ENCODE measurements at places on chromosomes 1 and 21.
A peak's percentile ranks its signal among the peaks of the same experiment; 100 is the strongest.

DNA sequence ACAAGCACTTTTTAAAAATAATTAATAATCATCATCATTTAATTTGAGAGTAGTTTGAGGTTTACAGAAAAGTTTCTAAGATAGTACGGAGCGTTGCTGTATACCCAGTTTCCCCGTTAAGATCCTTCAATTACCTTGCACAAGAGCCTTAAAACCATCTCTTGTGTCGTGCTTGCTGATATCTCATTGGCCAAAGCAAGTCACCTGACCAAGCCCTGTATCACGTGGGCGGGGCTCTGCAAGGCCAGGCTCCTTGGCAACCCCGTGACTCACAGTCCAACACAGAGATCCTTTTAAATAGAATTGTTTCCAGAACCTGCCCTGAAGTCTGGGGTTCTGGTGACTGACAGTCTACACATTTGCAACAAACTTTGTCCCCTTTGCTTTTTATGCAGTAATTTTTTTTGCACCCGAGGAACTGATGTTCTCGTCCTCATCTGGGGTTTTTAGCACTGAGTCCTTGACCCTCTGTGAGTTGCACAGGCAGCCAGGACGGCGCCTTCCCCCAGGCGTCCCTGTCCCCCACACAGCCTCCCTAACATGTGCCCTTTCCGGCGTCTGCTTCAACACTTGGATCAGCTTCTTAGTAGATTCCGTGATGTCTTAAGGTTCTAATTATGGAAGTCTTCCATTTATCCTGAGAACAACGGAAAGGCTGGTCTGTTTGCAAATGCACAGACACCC, 183.3 kb upstream of the TMEM51 start:
- DNase-seq: peak; percentile 54

GRCh38 chr1:169089776-169090175, 16.7 kb upstream of the ATP1B1 start:
- no peak for DNase-seq

GRCh38 chr1:206925106-206925736, 3.5 kb upstream of the FCMR start:
- DNase-seq: peak; percentile 64

GRCh38 chr1:26618561-26618960, 77.3 kb upstream of the ARID1A start:
- no peak for DNase-seq

DNA sequence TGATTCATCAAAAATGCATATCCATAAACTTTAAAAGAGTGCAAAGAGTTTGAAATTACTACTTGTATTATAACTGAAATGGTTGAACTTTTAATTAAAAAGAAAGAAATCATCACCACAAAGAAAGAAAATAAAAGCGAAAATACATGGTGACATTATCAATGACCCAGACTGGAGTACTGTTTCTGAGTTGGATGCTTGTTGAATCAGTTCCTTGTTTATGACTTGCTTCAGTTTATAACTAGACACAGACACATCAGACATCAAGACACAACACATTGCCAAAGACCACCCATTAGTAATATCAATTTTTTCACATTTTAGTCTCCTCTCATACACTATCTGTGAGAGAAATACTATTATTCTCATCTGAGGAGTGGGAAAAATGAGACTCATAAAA, 293.0 kb downstream of the MRPL39 start:
- DNase-seq: no peak

DNA sequence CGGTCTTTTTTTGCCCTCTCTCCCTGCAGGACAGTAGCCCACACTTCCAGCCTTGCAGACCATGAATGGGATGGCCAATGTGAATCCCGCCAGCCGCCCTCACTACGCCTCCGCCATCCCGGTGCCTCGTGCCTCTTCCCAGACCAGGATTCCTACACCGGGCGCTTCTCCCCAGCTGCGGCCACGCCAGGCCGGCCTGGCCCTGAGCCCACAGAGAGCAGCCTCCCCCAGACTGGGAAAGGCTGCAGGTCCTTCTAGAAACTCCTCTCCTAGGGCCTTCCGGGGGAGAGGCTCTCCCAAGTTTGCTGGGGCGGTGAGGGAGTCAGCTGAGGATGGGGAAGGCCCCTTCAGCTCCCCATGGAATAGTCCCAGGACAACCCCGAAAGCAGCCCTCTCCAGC, 83.9 kb downstream of the NAV1 start:
- DNase-seq: no peak

- DNase-seq: no peak
Observed at GRCh38 chr1:198113342-198113750, 43.5 kb upstream of the NEK7 start.

DNA sequence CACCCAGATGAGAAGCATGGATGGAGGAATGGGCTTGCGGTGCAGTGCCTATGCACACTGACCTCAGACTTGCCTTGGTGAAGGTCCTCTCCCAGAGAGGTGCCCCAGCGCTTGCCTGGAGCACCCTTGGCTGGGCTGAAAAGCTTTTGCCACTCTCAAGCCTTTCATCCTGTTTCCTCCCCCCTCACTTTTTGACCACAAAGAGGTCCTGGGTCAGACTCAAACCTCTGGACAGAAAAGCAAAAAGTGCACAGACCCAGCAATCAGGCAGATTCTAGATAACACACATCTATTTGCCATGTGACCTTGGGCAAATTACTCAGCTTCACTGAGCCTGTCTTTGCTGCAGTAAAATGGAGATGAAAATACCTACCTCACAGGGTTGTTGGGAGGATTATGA, 7.3 kb downstream of the TMEM35B start:
- no peak for DNase-seq

- no peak for DNase-seq
Observed at GRCh38 chr1:11483581-11484320, 4.8 kb downstream of the DISP3 start.

DNA sequence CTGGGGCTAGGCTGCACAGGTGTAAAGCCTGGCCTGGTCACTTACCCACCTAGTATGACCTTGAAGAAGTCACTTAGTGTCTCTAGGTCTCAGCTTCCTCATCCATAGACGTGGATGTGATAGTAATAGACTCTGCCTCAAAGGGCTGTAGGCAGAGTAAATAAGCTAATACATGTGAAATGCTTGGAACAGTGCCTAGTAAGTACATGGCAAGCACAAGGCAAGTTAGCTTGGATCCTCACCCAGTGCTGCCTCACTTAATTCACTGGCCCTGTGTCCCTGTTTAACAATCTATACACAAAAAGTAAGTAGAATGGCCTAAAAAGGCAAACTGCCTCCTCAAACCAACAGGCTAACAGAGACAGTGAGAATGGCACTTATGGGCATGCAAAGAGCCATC, 167.8 kb downstream of the PIGK start:
- no peak for DNase-seq

- peak; percentile 76 for DNase-seq
Observed at GRCh38 chr1:181179987-181180365, 91.5 kb downstream of the IER5 start.

GRCh38 chr1:182146286-182146685, 84.8 kb upstream of the ZNF648 start:
- DNase-seq: no peak

- DNase-seq: no peak
Observed at GRCh38 chr1:17687145-17687544, 68.0 kb upstream of the ACTL8 start.

GRCh38 chr1:44217809-44218410, 4.6 kb downstream of the DMAP1 start:
- peak; percentile 82 for DNase-seq

GRCh38 chr21:36381841-36382589, 3.2 kb upstream of the CHAF1B start:
- no peak for DNase-seq

DNA sequence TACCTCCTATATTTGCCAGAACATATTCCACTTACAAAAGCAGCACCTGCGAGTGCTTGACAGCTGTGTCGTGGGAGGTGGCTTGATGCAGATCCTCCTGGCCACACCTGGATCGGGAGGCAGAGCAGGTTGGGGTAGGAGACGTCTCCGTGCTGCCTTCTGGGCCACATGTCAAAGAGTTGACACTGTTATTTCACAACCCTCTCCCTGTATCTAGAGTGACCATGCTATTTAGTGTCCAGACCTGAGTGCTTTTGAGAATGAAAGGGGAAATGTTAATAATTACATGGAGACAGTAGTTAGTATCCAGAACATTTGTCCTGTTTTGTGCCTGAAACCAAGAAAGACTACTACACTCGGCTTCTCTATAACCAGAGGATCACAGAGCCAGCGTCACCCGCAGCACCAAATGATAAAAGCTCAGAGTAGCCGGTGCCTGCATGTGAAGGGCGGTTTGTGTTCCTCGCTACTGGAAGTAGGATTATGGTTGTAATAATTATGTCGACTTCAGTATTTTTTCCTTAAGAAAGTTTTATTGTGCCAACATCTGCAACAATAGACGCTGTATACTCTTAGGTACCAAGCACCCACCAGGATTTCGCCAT, 77.1 kb downstream of the GALNT2 start:
- no peak for DNase-seq

DNA sequence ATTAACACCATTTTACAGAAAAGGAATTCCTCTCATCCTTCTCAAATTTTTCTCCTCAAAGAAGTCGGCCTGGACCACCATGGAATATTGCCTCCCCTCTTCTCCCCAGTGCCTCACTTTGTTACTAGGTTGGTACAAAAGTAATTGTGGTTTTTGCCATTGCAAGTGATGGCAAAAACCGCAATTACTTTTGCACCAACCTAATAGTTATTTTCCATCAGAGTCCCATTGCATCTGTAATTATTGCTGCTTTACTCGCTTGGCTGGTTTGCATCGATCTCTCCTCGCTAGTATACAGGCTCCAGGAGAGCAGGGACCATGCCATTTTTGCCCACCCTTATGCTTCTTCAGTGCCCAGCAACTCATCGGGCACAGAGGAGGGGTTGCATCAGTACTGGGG, 963 bp upstream of the C1orf94 start:
- DNase-seq: no peak

DNA sequence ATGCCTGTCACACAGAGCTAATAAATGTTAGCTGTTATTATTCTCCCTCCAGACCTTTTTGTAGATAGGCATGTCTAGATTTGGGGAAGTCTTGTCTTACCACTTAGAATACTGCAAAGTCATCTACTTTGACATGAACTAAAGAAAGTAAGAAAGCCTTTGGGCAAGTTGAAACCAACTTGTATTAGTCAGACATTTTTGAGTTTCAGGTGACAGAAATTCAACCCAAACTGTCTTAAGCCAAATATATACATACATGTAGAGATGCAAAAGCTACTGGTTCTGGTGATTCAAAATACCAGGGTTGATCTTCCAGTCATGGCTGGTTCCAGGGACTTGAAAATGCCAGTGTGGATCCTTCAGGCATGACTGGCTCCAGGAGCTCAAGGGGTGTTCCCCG, 276.8 kb upstream of the TMEM51 start:
- DNase-seq: no peak

DNA sequence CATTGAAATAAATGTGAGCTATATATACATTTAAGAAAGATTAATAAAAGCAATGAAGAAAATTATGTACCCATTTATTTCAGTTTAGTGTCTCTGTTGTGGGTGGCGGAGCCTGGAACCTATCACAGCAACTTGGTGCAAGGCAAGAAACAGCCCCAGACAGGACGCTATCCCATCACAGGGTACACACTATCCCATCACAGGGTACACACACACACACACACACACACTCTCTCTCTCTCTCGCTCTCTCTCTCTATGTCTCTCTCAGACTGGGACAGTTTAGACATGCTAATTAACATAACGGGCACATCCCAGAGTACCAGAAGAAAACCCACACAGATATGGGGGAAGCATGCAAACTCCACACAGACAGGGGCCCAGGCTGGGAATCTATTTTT, 6.5 kb upstream of the IL6R start:
- no peak for DNase-seq

DNA sequence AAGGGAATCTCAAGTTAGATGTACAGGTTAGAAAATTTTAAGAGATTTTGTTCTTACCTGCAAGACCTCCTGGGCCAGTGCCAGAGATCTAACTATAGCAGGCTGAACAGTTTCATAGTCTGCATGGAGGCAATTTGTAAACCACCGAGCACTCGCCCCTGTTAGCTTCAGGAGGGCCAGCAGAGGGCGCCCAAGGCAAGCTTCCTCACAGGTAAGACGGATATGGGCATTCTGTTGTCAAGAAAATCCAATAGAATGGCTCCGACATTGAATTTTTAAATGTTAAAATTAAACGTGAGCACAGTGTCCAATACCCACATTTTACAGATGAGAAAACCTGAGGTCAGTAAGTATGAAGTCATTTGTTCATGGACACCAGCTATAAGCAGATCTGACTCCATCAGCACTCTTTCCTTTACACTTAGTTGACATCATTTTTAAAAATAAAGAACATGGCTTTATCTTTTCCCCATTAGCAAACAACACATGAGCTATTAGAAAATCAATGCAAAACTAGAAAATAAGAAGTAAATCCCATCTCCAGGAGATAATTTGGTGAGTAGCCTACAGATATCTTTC, 2.2 kb downstream of the REG4 start:
- DNase-seq: peak; percentile 75

DNA sequence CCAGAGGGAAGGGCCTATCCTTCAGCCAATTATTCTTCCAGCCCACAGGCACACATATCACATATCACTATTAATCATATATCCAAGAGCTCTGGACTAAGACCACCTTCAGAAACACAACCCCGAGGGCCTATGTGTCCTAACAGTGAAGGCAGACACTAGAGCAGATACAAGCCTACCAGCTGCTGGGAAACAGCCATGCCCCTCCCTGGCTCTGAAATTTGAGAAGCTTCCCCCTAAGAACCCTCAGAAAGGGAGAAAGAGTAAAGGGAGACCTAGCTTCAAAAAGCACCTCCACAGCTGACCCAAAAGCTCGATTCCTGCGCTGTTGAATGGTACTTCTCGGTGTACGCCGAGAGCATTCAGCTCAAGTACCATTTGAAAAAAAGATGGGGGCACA, 17.4 kb downstream of the CNN3 start:
- peak; percentile 49 for DNase-seq

GRCh38 chr1:56931211-56931610, 34.6 kb downstream of the C8B start:
- DNase-seq: no peak

- no peak for DNase-seq
Observed at GRCh38 chr1:214331180-214331579, 50.2 kb downstream of the SMYD2 start.

DNA sequence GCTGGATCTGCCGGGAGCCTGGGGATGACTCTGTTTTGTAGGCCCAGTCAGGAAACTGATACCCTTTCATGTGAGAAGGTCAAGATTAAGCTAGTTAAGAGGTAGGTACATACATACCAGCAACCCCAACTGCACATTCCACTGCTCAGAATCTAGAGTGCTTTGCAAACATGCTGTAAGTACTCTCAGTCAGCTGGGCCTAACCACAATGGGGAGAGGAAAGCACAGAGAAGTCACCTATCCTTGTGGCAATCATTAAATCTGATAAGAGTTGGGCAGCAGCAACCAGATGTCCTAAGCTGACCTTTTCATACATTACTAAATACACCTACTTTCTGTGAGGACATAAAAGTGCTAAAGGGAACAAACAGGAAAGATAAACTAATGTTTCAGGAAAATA, 2.5 kb downstream of the ETV3 start:
- no peak for DNase-seq

Measured in H9 (cell line).